ENCODE measurements at places on chromosomes 16 and 17.
A peak's percentile ranks its signal among the peaks of the same experiment; 100 is the strongest.

GRCh38 chr17:4142107-4142900, 526 bp downstream of the ZZEF1 start:
- peak; percentile 83 for DNase-seq

DNA sequence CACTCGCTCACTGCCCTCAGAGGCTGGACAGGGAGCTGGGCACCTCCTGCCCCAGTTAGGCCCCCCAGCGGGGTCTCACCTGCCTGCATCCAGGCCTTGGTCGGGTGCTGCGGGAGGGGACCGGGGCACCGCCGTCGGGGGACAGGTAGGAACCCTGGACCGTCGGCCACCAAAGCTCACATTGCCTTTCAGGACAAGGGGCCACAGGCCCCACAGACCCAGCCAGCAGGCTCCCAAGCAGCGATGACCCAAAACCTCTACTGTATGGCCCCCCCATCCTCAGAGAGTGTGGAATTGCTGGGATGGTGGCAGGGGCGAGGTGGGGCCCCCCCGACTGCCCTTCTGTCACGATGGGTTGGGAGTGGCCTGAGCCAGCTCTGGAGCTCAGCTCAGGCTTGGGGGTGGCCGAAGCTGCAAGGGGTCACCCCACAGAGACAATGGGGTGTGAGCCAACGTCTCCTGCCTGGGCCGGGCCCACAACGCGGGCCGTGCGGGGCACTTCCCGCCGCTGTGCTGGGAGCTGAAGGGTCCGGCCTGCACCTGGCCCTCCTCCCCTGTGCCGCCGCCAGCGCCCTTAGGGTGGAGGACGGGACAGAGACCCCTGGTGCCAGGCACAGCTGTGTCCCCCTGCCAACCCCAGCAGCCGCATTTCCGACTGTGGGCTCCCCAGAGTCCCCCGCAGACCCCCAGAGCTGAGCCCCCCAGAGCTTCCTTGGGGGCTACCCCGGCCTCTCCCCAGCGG, 498 bp downstream of the IGFALS start:
- no peak for DNase-seq

DNA sequence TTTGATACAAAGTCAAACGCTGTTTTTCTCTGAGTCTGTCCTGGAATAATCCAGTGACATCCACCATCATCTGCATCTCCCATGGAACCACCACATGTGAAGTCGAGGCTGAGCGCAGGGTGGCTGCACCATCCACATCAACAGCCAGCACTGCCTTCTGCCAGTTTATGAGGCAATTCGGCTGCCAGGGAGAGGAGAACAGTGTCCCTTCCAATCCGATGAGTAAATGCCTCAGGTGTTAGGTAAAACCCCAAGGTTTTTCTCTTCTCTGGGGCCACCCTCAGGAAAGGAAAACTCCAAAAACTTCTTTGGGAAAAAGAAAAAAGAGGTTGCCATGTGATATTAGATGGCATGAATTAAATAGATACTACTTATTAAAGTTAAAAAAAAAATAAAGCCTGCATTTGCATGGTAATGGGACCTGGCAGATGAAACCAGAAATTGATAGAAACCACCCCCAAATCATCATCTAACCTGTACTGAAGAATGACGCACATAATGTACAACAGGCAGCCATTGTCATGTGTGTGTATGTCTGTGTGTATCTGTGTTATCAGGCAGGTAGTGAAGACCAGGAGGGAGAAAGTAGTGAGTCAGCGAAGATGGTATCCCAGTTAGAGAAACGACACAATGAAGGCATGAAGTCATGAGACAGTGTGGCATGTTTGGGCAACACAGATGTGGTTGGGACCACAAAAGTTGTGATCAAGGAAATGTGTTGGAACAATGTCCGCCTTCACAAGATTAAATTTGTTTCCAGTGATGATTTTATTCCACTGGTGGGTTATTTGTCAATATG, 478.7 kb downstream of the CDH13 start:
- no peak for DNase-seq

GRCh38 chr16:57401943-57402640, 2.5 kb upstream of the CCL17 start:
- DNase-seq: peak; percentile 63

GRCh38 chr16:12891836-12892235, 9.6 kb upstream of the SHISA9 start:
- DNase-seq: no peak

GRCh38 chr16:87236516-87237115, 80.6 kb downstream of the C16orf95 start:
- DNase-seq: peak; percentile 31

GRCh38 chr17:6070913-6071511, 833 bp downstream of the WSCD1 start:
- no peak for DNase-seq

DNA sequence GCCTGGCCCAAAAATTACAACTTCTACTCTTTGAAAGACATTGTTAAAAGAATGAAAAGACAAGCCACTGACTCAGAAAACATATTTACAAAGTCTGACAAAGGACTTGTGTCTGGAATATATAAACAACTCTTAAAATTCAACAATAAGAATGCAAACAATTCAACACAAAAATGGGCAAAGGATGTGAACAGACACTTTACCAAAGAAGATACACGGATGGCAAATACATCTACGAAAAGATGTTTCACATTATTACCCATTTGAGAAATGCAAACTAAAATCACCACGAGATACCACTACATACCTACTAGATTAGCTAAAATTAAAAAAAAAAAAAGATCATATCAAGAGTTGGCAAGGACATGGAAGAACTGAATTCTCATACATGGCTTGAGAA, 80.8 kb upstream of the METRNL start:
- no peak for DNase-seq

GRCh38 chr17:80953471-80954315, 37.9 kb upstream of the CHMP6 start:
- DNase-seq: no peak

DNA sequence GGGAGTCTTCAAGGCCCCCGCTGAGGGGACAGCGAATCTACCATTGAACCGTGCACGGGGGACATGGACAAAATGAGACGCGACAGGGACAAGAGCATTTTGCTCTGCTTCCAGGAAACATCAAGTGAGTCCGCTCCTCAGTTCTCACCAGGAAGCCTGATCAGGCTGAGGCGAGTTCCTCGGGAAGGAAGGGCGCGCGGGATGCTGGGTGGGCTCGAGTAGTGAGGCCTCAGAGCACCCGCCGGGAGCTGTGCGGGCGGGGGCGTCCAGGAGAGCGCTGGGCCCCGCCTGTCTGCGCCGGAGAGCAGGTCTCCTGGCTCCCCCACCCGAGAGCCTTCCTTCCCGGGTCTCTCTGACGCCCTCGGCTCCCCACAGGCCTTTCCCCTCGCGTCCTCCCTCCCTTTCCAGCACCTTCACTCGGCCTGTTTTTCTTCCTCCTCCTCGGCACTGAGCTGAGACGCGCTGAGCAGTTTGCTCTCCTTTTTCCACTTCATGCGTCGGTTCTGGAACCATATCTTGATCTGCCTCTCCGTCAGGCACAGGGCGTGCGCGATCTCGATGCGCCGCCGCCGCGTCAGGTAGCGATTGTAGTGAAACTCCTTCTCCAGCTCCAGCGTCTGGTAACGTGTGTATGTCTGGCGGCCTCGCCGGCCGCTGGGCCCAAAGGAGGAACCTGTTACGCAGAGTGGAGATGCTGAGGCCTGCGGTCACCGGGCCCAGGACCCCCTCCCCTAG, 2.6 kb upstream of the HOXB5 start:
- peak; percentile 84 for DNase-seq

DNA sequence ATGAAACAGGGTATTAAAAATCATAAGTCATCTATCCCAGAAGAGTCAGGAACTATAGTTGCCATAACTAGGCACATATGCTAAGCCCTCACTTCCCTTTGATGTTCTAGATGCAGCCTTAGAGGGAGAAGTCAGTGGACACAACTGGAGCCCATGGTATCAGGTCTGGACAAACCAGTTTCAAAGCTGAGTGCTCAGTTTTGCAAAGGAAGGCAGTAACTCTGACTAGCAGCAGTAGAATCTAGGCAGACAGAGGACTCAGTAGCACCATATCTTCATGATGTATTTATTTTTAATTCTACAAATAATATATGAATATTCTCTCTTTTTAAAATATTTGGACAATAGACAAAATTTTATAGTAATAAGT, 11.7 kb upstream of the FAM20A start:
- DNase-seq: no peak

DNA sequence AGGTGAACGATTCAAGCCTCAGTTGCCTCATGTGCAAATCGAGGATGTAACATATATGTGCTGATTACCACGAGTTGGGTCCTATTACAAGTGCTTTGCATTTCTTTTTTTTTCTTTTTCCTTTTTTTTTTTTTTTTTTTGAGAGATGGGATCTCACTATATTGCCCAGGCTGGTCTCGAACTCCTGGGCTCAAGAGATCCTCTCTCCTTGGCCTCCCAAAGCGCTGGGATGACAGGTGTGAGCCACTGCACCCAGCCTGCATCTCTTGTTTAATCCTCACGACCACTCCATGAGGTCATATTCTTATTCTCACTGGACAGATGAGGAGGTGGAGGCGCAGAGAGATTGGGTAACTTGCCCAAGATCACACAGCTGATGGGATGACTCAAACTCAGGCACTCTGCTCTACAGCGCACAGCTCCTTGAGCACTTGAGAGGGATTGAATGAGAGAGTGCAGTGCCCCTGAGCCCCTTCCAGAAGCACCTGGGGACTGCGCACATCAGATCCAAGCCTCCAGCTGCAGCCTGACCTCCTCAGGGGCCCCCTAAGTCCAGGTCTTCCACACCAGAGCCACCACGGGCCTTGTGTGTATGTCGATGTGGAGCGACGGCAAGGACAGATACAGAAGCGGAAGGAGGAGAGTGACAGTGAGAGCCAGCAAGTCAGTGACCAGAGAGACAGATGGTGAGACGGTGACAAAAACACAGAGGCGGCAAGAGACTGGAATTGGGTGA, 4.9 kb downstream of the STX1B start:
- DNase-seq: no peak

DNA sequence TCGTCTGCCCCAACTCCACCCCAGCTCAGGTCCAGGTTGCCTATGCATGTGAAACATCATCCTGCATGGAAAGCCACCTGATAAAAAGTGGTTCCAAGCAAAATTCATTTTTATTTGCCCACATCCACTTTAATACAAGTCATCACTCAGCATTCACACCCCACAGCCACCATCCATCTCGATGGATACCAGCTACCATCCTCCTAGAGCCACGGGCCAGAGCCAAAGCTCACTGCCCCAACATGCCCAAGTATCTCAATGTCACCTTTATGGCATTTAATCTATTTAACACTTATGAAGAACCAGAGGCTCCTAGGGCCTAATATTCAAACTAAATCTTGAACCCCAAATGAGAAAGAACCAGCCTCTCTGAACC, 70.5 kb downstream of the COPRS start:
- no peak for DNase-seq

DNA sequence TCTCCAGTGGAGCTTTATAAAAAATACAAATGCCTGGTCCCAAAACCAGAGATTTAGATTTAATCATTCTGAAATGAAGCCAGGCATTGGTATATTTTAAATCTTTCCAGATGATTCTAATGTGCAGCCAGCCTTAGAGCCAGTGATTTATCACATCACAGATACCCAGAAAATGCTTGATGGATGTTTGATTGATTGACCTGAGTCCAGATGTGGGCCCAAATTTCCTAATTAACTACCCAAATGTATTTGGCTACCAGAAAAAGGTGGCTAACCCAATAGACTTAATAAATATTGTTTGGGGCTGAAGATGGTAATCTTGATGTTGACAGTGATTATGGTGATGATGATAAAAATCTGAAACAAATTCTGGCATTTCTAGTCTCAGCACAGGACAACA, 93.1 kb downstream of the ABCC12 start:
- DNase-seq: no peak

- no peak for DNase-seq
Observed at GRCh38 chr16:70725912-70726828, 40.3 kb upstream of the MTSS2 start.

DNA sequence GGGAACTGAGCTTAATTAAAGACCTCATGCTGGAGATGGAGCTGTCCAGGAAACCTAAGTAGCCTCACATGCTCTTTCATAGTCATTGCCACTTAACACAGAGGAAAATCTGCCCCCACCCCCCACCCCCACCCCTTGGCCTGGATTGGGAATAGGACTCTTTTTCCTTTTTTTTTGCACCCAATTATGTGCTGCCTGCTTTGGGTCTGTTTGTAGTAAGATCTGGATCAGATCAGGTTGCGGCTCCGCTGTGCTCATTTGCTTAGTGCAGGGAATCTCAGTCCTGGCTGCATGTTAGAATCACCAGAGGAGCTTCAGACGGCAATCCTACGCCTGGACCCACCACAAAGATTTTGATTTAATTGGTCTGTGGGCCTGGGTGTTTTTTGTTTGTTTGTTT, 219.0 kb downstream of the UTP18 start:
- DNase-seq: peak; percentile 73

GRCh38 chr16:8474587-8474986, 115.7 kb downstream of the TMEM114 start:
- no peak for DNase-seq

- peak; percentile 12 for DNase-seq
Observed at GRCh38 chr16:68833251-68833650, 10.1 kb upstream of the TANGO6 start.

DNA sequence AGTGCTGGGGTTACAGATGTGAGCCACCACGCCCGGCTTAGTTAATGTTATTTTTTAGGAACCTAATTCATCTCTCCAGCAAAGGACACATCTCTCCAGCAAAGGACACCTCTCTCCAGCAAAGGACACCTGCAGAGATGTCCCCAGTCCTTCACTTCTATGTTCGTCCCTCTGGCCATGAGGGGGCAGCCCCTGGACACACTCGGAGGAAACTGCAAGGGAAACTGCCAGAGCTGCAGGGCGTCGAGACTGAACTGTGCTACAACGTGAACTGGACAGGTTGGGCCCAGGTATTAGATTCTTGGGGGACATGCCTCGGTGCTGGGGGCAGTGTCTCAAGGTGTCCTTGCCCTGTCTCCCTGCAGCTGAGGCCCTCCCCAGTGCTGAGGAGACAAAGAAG, 4.7 kb downstream of the PFAS start:
- DNase-seq: peak; percentile 79

- peak; percentile 81 for DNase-seq
Observed at GRCh38 chr17:39774047-39774446, 36.3 kb downstream of the GRB7 start.

GRCh38 chr16:83437036-83437435, 370.7 kb upstream of the HSBP1 start:
- no peak for DNase-seq

- DNase-seq: peak; percentile 89
Observed at GRCh38 chr17:58402679-58403078, 14.7 kb downstream of the RNF43 start.
